Neural progenitor cell (in vitro differentiated cells): ENCODE measurements at places on chromosomes 11 and 22.

DNA sequence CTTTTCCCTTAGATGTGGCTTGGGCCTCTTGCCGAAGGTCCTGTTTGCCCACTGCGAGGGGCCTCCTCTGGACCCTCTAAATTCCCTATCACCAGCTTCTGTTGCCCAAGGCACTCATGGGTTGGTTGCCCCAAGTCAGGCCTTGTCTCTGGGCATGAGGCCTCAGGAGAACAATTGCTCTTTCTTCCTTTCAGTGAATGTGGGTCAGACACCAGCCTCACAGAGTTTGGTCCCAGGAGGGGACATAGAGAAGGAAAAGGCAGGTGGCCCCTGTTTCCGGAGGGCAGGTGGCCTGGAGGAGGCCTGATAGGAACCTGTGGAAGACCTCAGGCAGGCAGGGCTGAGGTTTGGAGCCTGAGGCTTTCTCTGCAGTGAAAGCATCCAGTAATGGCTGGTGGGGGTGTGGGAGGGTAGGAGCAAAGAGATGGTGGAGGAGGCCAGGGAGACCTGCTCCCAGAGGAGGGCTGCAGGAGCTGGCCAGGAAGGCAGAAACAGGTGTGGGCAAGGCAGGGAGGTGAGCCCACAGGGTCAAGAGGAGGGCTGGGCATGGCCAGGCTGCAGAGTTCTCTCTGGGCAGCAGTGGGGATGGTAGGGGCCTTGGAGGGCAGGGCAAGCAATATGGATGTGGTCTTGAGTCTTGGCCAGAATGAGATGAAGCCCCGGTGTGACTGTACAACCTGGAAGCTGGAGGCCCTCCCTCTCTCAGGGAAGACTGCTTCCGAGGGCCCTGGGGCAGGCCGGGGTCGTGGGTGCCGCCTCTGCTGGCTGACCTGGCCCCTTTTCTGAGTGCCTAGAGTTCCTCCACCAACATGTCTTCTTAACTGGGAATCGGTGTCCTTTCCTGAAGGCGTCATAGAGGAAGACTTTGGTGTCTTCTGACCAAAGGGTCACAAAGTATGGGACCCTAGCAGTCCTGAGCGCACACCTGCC is 28.0 kb upstream of the LMO1 start:
- peak; percentile 1 for DNase-seq

DNA sequence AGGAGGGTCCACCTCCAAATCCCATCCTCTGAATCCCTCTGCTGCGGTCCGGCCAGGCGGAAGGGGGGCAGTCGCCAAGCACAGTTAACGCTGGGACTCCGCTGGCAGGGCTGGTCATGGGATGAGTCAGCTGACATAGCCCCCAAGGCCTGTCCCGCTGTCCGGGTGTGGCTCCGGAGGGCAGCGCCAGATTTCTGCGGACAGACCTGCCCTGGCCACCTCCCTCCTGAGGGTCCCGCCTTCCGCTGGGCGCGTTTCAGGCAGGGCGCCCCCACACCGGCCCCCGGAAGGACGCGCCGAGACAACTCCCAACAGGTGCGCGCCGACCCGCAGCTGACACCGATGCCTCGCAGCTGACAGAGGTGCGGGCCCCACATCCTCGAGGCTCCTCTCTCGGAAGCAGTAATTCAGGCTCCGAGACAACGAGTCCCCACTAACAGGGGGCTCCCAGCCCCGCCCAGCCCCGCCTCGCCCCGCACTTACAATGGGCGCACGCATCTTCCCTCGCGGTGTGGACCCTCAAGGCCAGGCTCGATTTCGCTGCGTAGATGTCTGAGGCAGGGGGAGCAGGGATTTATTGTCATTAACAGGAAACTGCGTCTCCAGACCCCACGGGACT is 607 bp downstream of the PLAAT3 start:
- peak; percentile 62 for DNase-seq

GRCh38 chr11:114984611-114985163 is 306.4 kb downstream of the NXPE2 start:
- no peak for DNase-seq

- no peak for DNase-seq
These were observed 3.9 kb downstream of the MYEOV start for GRCh38 chr11:69297787-69298266.

DNA sequence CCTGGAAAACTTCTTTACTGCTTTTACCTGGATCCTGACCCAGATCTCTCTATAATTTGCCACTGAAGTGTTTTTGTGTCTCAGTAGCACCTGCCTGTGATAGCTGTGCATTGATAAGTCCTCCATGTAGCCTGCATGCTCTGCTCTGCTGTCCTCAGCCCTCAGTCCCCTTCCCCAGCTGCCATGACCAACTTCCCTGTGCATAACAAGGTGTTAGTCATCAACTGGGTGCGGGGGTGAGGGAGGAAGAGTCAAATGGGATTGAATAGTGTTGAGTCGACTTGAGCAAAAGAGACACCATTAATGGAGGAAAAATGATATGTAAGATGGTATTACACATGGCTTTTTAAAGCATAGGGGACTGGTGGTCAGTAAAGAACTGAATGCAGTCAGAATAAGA is 92.2 kb upstream of the PLET1 start:
- DNase-seq = no peak

DNA sequence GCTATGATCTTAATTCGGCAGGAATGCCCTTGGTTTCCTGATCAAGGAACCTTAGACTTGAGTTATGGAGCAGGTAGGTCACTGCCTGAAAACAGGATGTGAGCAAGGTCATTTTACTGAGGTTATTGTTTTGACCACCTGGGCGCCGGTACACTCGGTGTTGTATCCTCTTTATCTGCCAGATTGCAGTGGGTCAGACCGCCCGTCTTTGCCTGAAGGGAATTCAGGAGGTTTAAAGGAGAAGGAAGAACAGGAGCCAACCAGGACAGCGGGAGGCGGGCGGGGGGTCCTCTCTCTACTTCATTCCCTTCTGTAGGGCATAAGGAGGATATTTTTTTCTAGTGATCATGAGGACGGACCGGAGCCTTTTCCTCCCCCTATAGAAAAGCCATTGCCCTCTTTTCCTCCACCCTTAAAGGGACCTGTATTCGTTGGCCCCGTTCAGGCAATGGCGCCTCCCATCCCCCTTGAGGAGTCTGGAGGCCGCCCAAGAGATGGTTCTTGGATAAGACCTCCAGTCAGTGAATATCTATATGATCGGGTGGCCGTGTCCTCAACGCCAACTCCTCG is 649 bp downstream of the MS4A15 start:
- no peak for DNase-seq

DNA sequence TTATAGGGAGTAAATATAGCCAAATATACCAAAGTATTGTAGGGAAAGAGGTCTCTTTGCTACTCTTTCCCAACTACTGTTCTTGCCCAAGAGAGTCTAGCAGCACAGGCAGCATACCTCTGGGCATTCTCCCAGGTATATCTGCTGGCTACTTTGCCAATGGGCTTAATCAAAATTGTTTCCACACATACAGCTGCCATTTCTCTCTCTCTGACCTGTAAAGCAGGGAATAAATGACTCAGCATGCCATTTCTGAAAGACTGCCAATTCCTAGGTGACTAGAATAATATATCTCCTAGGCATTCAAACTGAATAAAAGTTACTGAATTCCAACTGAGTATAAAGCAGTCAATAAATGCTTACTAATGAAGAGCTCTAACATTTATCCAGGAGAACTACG is 44.6 kb downstream of the RDX start:
- DNase-seq = no peak

GRCh38 chr11:38693306-38693705 is 2095.3 kb upstream of the RAG2 start:
- DNase-seq = no peak

- no peak for DNase-seq
These were observed 22.3 kb upstream of the GLYATL2 start for GRCh38 chr11:58866788-58867187.

GRCh38 chr11:11667056-11667455 is 45.3 kb upstream of the GALNT18 start:
- DNase-seq = no peak

DNA sequence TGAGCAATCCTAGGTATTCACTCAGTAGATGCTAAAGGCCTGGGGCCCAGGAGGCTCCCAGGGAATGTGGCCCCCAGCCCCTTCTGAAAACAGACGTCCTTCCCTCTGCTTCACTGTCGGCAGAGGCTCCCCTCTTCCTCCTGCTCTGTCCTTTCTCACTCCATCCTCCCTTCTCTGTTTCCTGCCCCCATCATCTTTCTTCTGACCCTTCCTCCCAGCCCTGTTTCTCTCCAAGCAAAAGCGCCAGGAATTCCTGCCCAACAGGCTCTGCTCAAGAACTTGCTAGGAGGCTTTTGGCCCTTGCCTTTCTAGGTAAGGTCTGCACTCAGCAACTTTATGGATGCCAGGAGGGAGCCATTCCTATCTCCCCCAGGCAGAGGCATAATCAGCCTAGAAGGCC is 300.5 kb downstream of the NTM start:
- no peak for DNase-seq

DNA sequence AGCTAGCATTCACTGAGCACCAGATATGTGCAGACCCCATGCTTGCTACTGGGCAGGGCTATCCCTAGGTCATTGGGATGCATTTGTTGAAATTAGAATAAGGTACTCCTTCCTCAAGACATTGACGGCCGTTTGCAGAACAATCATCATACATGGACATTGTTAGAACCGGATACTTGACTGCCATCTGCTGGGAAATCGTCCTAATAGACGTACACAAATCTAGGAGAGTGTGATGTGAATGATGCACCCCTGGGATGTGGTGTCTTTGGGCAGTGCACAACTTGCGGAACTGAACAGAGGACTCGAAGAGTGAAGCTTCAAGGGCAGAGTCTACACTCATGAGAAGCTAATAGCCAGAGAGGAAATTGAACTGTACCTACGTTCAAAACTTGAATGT is 35.9 kb downstream of the MYO18B start:
- DNase-seq = peak; percentile 45

DNA sequence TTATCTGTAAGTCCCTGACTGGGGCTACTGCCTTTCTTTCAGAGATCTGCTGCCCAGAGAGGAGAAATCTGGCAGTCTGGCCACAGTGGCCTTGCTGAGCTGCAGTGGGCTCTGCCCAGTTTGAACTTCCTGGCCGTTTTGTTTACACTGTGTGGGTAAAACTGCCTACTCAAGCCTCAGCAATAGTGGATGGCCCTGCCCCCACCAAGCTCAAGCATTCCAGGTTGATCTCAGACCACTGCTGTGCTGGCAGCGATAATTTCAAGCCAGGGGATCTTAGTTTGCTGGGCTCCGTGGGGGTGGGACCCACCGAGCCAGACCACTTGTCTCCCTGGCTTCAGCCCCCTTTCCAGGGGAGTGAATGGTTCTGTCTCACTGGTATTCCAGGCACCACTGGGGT is 117.5 kb downstream of the TRPC6 start:
- DNase-seq = peak; percentile 4

GRCh38 chr11:44731685-44732430 is 5.1 kb downstream of the TSPAN18 start:
- DNase-seq = no peak

DNA sequence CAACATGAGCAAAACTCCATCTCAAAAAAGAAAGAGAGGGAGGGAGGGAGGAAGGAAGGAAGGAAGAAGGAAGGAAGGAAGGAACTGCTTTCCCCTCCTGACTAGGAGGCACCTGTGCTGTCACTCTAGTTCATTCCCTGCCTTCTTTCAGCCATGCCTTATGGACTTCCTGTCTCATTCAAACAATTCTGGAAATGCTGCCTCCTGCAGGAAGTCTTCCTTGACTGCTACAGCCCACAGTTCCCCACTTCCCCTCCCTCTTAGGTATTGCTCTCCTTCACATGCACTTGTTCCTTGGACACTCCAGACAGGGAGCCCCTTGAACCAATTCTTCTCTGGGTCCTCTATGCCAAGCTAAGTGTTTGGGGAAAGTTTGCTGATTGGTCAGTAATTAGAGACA is 31.6 kb upstream of the WNT11 start:
- peak; percentile 48 for DNase-seq

DNA sequence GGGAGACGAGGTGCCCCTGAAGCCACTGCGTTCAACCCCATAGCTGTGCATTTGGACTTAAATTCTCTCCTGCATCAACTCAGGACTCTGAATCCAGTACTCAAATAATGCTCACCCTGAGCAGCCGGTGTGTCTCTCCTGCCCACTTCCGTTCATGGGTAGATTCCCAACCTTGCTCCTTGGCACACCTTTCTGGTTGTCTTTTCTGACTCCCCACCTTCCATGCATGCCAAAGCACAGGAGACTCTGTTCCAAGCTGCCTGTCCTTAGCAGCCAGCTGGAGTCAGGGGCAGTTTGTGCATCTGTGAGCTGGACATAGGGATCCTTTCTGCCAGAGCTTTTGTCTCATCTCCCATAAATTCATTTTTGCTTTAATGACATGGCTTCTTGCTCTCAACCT is 1242.5 kb downstream of the TBC1D22A start:
- no peak for DNase-seq

DNA sequence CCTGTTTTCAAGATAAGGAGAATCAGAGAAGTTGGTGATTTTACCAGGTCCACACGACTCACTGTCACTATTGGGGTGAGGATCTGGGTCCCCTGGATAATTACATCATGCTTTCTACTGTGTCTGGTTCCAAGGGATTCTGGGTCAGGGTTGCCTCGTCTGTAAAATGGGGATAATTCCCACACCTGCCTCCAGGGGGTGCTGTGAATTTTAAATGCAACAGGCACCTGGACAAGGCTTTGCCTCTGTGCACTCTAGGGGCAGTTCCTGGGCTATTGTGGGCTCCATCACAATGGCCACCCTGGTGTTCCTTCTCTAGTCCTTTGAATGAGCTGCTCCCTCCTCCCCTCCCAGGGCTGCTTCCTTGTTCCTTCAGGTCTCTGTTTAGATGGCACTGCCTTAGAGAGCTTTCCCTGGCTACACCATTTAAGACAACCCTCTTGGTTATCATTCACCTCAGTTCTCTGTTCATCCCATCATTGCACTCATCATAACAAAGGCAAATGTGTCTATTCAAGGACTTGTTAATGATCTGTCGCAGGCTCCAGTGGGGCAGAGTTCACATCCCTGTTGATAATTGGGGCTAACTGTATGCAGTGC is 178.6 kb downstream of the MIAT start:
- peak; percentile 94 for DNase-seq

DNA sequence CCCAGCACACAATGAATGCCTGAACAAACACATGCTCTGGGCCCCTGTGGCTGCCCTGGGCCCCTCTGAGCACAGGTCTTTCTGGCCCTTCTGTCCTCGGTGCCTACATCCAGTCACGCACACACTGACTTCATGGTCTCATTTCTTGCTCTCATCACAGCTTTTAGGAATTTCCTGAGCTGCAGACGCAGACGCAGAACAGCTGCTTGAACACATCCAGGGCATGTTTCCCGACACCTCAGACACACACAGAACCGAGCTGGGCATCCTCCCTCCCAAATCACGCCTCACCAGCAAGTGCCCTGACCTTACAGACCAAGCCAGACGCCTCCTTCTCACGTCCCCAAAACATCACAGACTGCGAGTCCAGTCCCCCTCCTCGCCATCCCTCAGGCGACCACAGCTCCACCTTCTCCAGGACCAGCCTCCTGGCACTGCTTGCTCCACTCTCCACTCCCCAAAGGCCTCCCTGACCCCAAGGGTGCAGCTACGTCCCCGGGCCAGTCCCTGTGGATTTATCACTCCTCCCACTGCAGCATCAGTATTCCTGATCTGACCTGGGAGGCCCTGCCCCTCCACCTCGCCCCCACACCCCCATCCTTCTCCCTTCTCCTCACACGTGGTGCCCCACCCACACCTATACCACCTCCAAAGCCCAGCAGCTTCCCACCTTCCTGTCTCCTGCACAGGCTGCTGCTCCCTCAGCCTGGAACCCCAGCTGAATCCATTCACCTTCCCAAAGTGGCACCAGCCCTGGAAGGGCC is 12.9 kb downstream of the SIRT3 start:
- DNase-seq = no peak

GRCh38 chr11:120203626-120204025 is 7.2 kb upstream of the OAF start:
- DNase-seq = no peak
